ENCODE measurements at places on chromosomes 1 and 21.

DNA sequence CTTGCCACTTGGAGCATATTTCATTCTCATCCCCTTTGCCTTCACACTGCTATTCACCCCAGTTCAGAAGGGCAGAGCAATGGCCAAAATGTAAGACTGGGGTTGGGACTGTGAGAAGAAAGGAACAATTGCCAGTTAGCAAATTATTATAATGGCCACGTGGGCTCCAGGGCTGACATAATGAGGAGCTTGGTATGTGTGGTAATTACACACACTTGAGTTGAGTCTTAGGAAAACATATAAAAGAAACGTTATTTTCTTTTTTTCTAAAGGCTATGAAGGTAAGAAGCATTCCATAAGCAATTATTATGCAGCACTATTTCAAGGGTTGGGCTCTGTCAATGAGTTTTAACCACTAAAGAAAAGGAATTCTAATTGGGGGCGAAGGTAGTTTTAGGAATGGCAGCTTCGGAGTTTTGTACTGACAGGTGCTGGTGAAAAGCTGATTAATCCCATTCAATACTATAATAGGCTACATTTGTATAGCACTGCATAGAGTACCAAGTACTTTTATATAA, 32.5 kb upstream of the BCL10 start:
- no peak for DNase-seq

DNA sequence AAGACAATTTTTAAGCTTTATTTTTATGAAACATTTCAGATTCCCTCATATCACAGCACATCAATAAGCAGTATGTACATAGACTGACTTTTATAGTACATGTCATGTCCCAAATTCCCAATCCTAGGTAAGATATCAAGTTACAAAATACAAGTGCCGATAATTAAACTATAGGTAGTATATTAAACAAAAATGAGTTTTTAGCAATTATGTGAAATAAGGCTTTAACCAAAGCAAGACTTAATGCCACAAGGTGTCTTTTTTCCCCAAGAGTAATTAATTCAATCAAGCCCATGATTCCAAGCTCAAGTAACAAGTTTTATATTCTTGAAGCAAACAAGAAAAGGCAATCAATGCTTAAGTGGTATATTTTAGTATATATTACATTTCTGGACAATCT, 4.9 kb downstream of the EXOC8 start:
- DNase-seq, result no peak

DNA sequence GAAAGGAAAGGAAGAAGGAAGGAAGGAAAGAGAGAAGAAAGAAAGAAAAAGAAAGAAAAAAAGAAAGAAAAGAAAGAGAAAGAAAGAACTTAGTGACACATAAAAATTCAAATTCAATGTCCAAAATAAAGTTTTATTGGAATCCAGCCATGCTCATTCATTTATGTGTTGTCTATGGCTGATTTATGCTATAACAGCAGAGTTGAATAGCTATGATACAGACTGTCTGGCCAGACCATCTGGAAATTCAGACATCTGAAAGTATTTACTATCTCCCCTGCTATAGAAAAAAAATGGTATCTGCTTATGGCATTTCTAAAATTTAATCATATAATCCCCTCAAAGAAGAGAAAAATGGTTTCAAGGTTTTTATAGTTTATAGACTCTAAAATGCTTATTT, 79.4 kb upstream of the RRP15 start:
- no peak for DNase-seq

GRCh38 chr1:23967871-23968270, 8.2 kb downstream of the PNRC2 start:
- DNase-seq, result no peak

GRCh38 chr1:27567146-27567526, 36.8 kb downstream of the AHDC1 start:
- no peak for DNase-seq

DNA sequence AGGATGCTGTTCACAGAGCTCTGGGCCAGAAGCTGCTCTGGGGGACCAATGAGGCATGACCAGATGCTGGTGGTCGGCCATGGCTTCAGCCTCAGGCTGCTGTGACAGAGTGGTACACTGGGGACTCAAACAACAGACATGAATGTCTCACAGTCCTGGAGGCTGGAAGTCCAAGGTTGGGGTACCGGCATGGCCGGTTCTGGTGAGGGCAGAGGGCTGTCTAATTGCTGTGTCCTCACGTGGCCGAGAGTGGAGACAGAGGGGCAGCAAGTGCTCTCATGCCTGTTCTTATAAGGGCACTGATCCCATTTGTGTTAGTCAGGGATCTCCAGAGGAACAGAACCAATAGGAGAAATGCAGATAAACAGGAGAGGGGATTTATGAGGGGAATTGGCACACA, 253.5 kb upstream of the C1orf174 start:
- no peak for DNase-seq

DNA sequence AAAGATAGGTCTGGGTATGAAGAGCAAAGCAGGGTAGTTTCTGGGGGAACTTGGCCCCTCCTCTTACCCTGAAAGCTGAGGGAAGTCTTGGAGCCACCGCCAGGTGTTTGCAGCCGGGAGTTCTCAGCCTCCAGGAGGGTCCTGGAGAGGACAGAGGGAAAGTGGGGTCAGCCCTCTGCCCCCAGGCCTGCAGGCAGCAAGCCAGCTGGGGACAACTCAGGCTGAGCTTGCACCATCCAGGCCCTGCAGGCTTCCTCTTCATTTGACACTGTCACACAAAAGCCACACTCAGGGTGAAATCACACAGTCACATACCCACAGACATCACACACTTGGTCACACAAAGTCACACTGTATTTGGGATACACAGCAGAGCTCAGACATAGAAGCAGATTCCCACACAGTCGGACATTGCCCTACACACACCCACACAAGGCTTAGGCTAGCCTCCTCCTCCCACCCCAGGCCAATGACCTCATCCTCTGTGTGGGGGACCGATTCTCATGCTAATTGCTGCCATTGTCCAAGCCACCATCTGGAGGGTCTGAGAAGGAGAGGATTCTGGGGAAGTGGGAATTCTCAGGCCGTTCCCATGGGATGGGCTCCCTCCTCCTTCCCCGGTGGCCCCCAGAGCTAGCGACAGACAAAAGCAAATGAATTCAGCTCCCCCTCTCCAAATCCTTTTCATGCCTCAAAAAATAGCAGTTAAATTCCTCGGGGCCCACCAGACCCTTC, 3.7 kb downstream of the NES start:
- no peak for DNase-seq

DNA sequence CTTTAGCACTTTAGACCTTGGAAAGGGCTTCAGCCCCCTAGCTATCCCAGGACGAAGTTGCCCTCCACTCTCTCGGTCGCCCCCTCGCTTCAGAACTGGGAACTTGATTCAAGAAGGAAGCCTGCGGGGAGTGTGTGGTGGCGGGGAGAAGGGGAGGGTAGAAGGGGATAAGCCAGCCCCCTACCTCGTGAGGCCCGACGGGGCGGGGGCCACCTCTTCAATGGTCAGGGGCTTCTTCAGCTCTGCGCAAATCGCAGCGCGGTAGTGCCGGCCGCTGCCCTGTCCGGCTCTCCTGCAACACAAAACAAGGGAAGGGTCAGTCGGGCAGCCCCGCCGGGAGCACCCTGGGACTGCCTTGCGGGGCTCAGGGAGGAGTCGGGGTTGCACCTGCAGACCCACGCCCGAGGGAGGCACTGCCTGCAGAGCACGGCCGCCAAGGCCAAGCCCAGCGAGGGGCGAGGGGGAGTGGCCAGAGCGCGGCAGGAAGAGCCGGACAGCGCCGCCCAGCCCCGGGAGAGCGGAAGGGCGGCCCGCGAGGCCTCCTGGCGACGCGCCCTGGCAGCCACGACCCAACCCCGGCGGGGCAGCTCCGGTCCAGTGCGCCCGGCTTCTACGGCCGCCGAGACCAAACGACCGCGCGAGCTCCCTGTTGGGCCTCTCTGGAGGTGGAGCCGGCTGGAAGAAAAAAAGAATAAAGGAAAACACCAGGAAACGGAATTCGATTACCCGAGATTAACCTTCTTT, 56.2 kb upstream of the RASAL2 start:
- DNase-seq, result no peak

DNA sequence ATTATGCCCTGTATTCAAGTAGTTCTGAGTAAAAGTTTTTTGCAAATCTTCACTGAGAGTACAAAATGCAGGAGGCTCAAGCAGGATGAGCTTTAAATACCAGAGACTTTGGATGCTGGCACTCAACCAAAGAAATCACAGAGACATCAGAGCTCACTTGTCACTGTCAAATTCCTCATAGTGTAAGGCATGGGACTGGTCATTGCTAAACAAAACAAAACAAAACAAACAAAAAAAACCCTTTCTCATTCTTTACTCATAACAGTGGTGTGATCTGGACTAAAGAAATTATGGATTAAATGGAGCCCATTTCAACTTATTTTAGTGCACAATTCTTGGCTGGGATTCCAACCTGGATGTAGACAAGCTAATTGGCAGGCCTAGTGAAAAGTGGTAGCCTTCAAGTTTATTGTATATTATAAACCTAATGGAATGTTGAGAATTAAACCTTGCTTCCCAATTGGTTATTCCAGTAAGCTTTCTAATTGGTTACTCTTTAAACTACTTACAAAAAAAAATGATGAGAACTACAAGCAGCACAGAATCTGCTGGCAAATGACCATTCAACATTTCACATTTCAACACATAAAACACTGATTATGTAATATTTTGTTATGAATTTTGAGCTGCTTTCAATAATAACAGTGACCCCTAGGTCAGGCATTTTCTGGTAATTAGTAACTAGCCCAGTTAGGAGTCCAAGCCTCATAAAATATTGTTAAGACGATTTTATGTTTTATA, 30.6 kb upstream of the NEK7 start:
- DNase-seq, result no peak

Measured in activated naive CD4-positive, alpha-beta T cell treated with anti-CD3 and anti-CD28 coated beads, Interleukin-2, amount 50 U/mL, for 16 hours (primary cell).